ENCODE measurements at places on chromosomes 1 and 21.

DNA sequence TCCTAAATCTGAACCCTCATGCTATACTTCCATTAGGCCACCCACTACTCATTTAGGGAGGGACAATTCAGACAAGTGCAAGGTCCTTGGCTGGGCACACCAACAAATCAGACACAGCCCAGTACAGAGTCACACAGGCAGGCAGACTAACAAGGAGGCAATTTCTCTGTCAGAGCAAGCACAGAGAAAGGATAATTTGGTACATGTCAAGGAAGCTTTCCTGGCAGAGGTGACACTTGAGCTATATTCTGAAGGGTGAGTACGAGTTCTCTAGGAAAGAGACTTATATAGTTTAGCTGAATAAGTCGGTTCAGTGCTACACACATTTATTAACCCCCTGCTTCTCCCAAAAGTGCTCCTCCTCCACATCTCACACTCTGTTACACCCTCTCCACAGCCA lies 455.9 kb downstream of the OMA1 start:
- DNase-seq: no peak

GRCh38 chr21:41961753-41962152 lies 7.9 kb upstream of the C2CD2 start:
- DNase-seq: no peak

GRCh38 chr1:212975111-212975918 lies 25.0 kb downstream of the VASH2 start:
- no peak for DNase-seq

GRCh38 chr21:45543710-45544448 lies 1.6 kb upstream of the SLC19A1 start:
- no peak for DNase-seq

DNA sequence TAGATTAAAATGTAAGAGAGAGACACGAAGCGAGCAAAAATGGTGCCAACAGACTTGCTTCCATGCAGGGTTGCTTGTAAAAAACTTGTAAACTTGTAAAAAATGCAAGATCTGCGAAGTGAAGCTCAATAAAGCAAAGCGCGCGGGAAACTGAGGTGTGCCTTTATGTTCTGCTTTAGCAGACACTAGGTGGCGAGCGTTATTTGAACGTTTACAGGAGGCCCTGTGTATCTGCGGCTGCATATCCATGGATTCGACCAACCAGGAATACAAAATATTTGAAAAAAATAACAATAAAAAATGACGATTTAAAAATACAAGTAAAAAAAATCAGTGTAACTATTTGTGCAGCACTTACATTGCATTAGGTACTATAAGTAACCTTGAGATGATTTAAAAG lies 1.5 kb downstream of the UBE2G2 start:
- DNase-seq: peak; percentile 60

DNA sequence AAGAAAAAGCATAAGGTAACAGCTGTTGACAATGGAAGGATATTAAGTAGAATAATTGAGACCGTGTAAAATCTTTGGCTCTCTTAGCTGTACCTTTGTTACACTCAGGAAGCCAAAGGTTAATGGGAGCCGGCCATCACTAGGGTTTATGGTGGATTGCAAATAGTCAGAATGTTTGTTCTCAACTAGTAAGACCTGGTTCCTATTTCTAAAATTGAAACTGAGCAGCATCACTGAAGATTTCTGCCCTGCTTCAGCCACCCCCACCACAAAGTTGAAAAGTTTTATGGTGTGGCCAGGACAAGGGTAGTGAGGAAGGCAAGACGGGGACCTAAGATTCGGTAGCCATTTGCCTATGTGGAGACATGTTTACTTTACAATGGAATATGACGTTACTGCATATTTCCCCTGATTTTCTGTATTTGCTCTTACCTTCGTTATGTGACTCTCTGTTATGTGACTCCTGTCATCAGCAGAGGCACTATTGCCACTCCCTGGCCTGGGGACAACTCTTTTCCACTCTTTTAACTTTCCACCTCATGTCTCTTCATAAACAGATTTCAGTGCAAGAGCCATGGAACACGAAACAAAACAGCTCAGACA lies 41.4 kb upstream of the KIF1B start:
- no peak for DNase-seq

DNA sequence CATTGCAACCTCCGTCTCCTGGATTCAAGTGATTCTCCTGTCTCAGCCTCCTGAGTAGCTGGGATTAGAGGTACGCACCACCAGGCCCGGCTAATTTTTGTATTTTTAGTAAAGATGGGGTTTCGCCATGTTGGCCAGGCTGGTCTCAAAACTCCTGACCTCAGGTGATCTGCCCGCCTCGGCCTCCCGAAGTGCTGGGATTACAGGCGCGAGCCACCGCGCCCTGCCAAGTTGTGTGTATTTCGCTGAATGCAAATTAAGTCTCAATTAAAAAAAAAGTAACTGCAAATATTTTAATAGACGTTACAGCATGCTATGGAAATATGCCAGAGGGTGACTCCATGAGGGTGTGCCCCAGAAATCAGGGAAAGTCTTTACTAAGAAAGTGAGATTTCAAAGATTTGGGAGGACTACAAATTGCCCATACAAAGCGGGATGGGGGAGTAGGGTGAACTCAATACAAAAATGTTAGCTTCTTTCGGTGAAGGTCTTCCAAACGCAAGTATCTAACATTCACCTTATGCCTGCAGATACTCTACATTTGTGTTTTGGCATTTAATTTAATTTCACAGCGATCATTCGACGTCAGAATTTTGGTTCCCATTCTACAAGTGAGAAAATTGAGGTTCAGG lies 85.6 kb downstream of the NKAIN1 start:
- no peak for DNase-seq

DNA sequence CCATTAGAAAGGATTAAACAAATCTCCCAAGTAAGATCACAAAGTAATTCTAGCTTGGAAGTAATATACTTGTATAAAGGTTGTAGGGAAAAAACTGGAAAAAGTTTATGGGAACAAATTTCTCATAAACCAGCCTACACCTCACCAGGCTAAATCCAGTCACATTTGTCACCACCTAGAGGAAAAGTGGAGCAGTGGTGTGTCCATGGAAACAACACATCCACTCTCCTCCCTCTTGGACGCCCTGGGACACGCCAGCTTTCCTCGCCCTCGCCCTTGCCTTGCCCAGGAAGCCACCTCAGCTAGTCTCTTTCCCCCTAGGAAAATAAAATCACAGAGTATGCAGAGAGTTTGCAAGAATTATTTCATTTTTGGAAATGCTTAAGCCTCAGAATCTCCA lies 2.2 kb downstream of the PALMD start:
- no peak for DNase-seq

GRCh38 chr1:7408771-7409150 lies 362.3 kb upstream of the VAMP3 start:
- DNase-seq: no peak
